ENCODE measurements at places on chromosomes 5 and 9. TPM values are rescaled to one million over a fixed set of nuclear protein-coding genes. Genes with fewer than 3 reads are reported as not detected.

GRCh38 chr9:91945277-91946085 is 4.5 kb downstream of the ROR2 start:
- H3K27me3 ChIP-seq, result peaks cover 43% of the 10 kb centered on the region
- DNase-seq, result peak; percentile 91
- no peak overlapping the region for H3K4me3 ChIP-seq
- no peaks in the 10 kb centered on the region for H3K36me3 ChIP-seq
- H3K27ac ChIP-seq, result peak overlapping the region; percentile 58

- H3K36me3 ChIP-seq, result no peaks in the 10 kb centered on the region
- H3K4me1 ChIP-seq, result no peaks in the 10 kb centered on the region
- H3K27ac ChIP-seq, result peak overlapping the region; percentile 65
- no peak for DNase-seq
- H3K27me3 ChIP-seq, result no peaks in the 10 kb centered on the region
Measured at GRCh38 chr5:116360008-116360853, 214.4 kb downstream of the SEMA6A start.

GRCh38 chr5:172065431-172066065 is 59.1 kb upstream of the FBXW11 start:
- H3K27ac ChIP-seq, result no peak overlapping the region
- H3K36me3 ChIP-seq, result peaks cover 82% of the 10 kb centered on the region
- H3K4me1 ChIP-seq, result no peaks in the 10 kb centered on the region
- DNase-seq, result no peak

- H3K4me1 ChIP-seq, result no peaks in the 10 kb centered on the region
- H3K36me3 ChIP-seq, result peaks cover 60% of the 10 kb centered on the region
- H3K27me3 ChIP-seq, result no peaks in the 10 kb centered on the region
- H3K4me3 ChIP-seq, result peak overlapping the region; percentile 98
- peak; percentile 43 for DNase-seq
Measured at GRCh38 chr5:1800472-1801221, 560 bp upstream of the NDUFS6 start.

GRCh38 chr5:2617461-2617860 is 134.0 kb downstream of the IRX2 start:
- H3K27me3 ChIP-seq, result peaks cover 6% of the 10 kb centered on the region
- no peak overlapping the region for H3K27ac ChIP-seq
- H3K4me3 ChIP-seq, result no peak overlapping the region
- H3K4me1 ChIP-seq, result no peaks in the 10 kb centered on the region
- DNase-seq, result no peak

FGF10 gene
- polyA plus RNA-seq, result 41.3 TPM
